ENCODE measurements at places on chromosomes 6 and 20.

DNA sequence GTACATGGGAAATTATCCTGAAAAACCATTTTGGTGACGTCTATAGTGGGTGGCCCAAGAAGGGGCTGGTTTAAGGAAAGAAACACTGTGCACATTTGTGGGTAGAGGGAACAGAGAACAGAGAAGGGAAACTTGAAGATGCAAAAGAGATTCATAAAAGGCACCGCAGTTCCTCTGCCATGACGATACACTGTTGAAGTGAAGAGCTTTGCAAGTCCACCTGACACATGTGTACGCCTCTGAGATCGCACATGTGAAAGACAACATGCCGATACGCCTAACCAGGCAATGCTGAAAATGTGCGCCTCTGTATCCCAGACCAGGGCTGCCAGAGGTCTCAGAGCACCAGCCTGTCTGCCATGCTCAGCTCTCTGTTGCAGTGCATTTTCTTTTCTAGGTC, 180.9 kb downstream of the KIF16B start:
- DNase-seq, result no peak

DNA sequence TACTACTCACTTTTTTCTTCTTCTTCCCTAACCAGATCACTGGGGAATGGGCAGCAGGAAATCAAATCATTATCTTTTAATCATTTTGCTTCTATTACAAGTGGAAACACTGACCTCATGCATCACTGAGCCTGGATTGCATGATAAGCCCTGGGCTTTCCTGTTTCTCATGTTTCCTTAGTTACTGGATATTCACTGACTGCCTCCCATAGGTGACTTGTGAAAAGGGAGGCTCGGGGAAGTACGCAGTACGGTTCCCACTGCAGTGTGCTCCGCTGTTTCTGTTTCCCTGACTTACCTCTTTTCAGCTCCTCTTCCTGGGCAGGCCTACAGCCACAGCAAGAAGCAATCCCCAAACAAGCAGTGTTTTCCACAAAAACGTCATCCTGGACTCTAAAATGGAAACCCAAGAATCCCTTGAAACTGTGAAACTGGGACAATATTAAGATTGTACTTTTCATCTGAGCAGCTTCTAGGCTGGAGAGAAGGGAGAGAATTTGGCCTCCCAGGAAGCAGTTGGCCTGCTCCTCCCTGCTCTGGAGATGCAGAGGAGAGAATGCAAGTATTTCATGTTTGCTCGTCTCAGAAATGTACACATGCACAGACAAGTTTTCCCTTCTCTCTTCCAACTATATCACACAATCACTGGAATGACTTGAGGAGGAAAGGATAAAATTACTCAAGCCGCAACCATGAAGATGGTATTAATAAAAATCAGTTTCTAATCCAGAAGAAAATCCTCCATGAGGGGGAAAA, 13.1 kb downstream of the BTNL2 start:
- DNase-seq, result no peak

DNA sequence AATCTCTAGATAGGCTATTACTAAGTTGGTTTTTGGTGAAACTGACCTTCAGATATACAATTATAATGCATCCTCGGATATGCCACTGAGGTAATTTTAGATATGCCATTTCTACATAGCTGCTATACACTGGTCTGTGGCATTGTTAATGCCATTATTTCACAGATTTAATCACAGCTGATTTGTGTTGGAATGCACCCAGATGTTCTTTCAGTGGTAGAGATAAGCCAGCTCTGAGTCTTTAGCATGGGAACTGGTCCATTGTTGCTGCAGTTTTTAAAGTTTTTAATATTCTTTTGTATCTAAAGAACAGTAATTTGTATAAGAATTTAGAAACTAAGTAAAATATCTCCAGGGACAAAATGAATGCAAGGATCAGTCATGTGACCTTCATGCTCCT, 6.8 kb downstream of the TMX4 start:
- no peak for DNase-seq

- DNase-seq, result no peak
These were observed 104.4 kb downstream of the MRPL14 start for GRCh38 chr6:44022671-44023352.

- no peak for DNase-seq
These were observed 57.9 kb downstream of the GJA10 start for GRCh38 chr6:89952105-89952671.

DNA sequence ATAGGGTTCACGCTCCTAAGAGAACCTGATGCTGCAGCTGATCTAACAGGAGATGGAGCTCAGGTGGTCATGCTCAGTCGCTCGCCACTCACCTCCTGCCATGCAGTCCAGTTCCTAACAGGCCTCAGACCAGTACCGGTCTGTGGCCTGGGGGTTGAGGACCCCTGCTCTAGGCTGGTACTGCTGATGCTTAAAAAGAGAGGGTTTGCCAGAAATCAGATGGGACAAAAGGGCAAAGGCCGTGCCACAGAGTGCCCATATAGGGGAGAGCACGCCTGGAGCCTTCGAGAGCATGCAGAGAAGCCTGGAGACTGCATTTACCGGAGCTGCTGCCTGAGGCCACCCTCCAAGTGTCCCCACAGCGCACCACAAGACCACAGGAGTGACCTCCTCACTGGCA, 75.5 kb downstream of the PTPN1 start:
- no peak for DNase-seq

DNA sequence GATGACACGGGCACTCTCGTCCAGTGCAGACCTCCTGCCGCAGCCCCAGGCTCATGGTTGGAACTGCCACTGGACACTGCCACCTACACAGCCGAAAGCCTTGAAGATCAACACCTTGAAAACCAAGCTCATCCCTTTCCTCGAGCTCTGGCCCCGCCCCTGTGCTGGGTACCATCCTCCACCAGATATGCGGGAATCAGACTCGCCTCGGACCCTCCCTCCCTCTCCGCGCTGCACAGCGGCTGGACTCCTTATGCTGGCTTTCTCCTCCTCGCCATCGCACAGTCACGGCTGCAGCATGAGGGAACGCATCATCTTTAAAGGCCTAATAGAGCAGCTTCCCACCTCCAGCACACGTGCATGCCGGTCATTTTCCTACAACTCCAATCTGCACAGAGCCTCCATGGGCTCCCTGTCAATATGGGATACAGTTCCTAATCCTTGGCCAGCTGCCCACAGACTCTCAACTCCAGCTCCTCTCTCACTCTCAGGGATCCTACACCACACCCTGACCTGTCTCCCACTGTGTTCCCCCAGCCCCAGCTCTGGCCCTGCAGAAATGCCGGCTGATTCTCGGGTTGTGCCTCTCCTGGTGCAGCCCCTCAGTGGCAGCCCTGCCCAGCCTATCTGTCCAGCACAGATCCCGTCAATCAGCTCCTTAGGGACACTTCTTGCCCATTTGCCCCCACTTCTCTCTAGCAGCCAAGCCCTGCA, 23.2 kb downstream of the TXNDC5 start:
- no peak for DNase-seq

DNA sequence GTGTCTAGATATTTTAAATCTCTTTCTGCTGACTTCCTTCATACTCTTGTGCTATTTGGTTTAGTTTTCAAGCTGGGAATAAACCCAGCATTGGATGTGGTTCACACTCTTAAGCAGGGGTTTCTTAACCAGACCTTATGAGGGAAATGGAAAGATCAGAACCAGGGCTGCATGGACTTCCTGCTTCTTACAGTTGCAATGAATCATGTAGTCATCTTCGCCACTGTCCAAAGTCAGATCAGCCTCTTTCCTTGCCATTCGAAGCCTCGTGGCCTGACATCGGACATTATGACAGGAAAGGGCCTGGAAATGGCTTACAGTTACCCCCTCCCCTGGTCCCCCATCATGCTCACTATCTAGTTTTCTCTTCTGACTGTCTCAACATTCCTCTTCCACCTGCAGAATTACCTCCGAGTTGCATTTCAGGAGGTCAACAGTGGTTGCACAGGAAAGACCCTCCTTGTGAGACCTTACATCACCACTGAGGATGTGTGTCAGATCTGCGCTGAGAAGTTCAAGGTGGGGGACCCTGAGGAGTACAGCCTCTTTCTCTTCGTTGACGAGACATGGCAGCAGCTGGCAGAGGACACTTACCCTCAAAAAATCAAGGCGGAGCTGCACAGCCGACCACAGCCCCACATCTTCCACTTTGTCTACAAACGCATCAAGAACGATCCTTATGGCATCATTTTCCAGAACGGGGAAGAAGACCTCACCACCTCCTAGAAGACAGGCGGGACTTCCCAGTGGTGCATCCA, 16.8 kb upstream of the NAA20 start:
- DNase-seq, result no peak

- DNase-seq, result no peak
These were observed 975 bp upstream of the PPT2 start for GRCh38 chr6:32152769-32153563.

GRCh38 chr20:39825950-39826349, 863.1 kb downstream of the MAFB start:
- DNase-seq, result no peak

DNA sequence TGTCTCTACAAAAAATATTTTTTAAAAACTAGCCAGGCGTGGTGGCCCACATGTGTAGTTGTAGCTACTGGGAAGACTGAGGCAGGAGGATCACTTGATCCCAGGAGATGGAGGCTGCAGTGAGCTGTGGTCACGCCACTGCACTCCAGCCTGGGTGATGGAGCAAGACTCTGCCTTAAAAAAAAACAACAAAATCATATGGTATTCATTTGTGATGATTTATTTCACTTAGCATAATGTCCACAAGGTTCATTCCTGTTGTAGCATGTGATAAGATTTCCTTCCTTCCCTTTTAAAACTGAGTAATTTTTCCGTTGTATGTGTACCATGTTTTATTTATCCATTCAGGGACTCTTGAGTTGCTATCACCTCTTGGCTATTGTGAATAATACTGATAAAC, 26.2 kb downstream of the TMEM170B start:
- DNase-seq, result no peak

GRCh38 chr20:22763257-22763906, 179.0 kb upstream of the FOXA2 start:
- DNase-seq, result no peak

- no peak for DNase-seq
These were observed 46.7 kb upstream of the EPB41L1 start for GRCh38 chr20:36107881-36108280.

- no peak for DNase-seq
These were observed 92.7 kb downstream of the PRL start for GRCh38 chr6:22204153-22204552.

GRCh38 chr6:119871520-119871919, 522.0 kb upstream of the MAN1A1 start:
- DNase-seq, result no peak

GRCh38 chr6:25629198-25629576, 22.8 kb upstream of the SCGN start:
- no peak for DNase-seq

GRCh38 chr6:138402838-138403187, 1.2 kb upstream of the HEBP2 start:
- DNase-seq, result no peak

GRCh38 chr6:151179321-151179720, 60.4 kb upstream of the AKAP12 start:
- no peak for DNase-seq

GRCh38 chr20:8043687-8044282, 24.2 kb upstream of the TMX4 start:
- DNase-seq, result no peak

DNA sequence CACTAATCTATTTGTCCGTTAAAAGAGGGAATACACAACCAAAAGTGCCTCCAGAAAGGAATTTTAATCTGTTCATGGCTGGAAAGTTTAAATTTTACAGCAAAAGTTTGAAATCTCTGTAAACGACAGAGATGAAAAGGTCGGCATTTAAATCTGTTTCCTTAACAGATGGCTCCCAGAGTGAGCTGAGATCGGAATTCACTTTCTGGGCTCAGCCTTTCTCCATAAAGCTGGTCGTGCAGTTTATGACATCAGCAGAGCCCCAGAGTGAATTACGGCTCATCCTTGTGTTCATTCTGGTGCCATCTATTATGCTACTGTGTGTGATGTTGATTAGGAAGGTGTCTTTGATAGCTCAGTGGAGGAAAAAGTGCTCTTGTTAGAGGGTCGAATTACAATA, 117.6 kb upstream of the ZFP64 start:
- DNase-seq, result no peak

GRCh38 chr6:137677709-137678108, 183.5 kb upstream of the OLIG3 start:
- DNase-seq, result no peak

DNA sequence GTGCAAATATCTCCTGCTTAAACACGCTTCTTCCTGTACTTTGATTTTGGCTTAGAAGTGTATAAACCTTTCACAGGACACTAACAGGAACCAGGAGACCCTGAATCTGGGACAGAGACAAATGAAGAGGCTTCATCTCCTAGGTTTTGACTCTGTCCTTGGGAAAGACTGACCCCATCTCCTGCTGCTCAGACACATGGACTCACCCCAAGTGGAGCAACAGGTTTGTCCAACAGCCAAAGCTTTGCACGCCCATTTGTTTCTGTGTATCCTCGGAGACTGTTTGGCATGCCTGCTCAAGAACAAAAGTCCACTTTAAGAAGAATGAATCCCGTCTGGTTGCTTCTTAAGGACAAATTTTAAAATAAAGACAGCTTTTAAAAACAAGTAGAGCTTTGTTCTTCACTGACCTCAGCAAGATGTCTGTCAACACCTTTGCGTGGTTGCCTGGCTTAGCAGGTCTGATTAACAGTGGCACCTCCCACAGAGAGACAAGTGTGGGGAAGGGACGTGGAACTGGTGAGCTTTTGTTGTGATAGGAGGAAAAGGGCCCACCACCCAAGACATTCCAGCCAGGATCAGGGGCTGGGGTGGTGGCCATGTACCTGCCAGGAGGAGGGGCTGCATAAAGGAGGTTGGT, 202.6 kb downstream of the SOD2 start:
- DNase-seq, result no peak

GRCh38 chr6:151216804-151217203, 23.0 kb upstream of the AKAP12 start:
- no peak for DNase-seq

DNA sequence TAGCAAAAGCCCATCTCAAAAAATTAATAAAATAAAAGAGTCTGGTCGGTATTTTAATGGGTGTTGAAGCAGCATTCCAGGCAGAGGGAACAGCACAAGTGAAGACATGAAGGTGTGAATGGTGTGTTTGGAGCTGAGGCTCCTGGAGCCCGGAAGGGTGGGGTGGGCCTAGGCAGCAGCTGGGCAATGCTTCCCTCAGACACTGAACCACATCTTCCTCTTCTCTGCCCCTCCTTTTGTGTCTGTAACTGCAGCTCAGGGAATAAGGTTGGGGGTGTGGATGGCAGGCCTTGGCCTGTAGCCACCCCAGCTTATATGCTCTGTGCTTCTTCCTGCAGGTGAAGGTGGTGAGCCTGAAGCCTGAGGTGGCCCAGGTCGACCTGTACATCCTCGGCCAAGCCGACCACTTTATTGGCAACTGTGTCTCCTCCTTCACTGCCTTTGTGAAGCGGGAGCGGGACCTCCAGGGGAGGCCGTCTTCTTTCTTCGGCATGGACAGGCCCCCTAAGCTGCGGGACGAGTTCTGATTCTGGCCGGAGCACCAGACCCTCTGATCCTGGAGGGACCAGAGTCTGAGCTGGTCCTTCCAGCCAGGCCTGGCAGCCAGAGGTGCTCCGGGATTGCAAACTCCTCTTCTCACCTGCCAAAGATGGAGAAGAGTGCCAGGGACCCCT, 26.6 kb downstream of the POFUT1 start:
- DNase-seq, result no peak
